ENCODE measurements at places on chromosomes 6 and 20.

DNA sequence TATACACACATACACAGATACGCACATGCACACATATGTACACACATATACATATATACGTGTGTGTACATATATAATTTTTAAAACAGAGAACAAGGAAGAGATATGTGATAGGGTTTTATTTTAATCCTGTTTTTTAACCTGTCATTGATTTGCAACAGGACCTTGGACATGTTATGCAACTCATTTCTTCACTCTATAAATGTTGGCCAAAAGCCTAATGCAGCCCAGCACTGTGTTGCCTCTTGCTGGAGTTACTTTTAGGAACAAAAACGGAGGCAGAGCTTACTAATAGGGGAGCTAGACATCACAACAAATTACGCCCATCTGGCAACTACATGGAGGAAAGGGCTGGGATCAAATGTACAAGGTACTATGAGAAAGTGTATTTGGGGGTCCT is 179.9 kb upstream of the TAB2 start:
- DNase-seq: no peak

GRCh38 chr20:61763740-61764400 is 301.8 kb downstream of the TAF4 start:
- no peak for DNase-seq

GRCh38 chr6:133193396-133193795 is 47.8 kb upstream of the EYA4 start:
- no peak for DNase-seq

GRCh38 chr20:47988676-47989075 is 203.4 kb upstream of the SULF2 start:
- DNase-seq: no peak

DNA sequence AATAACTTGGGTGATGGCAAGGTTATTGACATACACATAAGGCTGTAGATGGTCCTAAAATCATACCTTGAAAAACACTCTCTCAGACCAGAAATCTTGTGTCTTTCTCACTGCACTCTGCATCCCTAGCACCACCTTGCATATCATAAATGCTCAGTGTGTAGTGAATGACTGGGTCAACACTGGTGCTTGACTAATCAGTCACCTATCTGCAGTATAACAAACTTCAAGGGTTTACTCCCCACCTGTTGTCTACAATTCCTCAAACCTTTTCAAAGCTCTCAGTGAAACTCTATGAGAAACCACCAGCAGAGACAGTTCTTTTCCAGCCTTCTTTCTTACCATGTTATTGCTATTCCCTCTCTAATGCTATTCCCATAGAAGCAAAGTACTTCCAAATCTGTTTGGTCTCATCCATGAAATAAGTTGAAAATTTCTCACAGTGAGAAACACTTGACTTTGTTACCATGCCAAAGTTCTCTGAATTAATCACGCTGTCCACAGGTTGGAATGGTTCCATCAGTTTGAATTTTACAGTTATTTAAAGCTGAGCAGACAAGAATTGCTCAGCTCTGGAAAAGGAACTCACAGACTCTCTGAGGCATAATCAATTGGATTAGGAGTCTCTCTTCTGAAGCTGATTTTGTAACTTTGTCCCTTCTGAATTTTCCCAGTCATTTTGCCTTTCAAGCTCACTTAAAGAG is 104.8 kb upstream of the EYA4 start:
- DNase-seq: no peak

DNA sequence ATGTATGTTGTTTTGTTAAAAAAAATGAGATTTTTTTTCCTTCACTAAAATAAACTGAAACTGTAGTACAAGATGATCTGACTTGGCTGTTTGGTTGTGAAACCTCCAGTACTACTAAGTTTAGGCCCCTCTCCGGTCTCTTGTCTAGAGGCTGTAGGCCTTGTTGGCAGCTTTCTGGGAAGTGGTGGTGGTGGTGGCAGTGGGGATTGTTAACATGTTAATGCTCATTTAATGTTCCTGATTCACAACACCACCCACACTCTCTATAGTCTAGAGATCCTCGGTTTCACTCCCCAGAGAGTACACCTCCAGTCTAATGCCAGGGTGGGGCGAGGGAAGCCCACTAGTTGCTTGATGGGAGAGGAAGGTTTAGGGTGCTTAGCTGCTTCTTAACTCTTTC is 24.1 kb downstream of the STK4 start:
- DNase-seq: no peak

- no peak for DNase-seq
Measured at GRCh38 chr6:89298680-89299465, 16.2 kb downstream of the GABRR2 start.

DNA sequence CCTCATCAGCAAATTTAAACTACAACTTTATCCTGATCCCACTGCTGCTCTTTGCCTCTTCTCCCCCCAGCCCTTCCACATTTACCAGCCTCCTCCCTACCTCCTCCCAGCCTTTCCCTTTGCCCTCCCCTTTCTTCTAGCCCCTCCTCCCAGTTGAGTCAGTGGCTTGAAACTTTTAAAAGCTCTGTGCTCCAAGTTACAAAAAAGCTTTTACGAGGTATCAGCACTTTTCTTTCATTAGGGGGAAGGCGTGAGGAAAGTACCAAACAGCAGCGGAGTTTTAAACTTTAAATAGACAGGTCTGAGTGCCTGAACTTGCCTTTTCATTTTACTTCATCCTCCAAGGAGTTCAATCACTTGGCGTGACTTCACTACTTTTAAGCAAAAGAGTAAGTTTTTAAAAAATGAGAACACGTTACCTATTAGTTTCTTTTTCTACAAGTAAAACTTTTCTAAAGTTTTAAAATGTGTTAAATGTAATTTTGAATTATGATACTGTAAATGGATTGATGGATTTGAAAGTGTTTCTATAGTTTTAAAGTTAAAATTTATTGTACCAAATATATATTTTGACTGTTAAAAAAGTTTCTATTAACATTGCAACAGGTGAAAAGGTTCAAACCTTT is at the start of gene GJA1:
Gene GJA1, plus strand, starts transcription at position 203 of the 626 bp plus-strand sequence. CDS start 11,202 bp downstream, outside the sequence.
- DNase-seq: no peak

DNA sequence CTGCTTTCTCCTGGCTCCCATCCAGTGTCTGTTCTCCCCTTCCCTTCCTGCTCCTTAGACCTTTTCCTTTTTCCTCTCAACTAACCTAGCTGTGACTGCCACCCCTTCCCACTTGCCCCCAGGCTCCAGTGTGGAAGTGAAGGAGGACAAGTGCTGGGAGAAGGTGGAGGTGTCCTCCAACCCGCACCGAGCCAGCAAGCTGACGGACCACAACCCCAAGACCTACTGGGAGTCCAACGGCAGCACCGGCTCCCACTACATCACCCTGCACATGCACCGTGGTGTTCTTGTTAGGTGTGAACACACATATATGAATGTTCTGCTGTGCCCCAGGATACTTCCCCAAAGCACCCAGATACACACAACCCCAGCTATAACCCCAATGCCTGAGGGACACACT is 18.5 kb downstream of the CUL9 start:
- no peak for DNase-seq

- DNase-seq: no peak
Measured at GRCh38 chr6:138291036-138291848, 73.0 kb upstream of the PBOV1 start.

DNA sequence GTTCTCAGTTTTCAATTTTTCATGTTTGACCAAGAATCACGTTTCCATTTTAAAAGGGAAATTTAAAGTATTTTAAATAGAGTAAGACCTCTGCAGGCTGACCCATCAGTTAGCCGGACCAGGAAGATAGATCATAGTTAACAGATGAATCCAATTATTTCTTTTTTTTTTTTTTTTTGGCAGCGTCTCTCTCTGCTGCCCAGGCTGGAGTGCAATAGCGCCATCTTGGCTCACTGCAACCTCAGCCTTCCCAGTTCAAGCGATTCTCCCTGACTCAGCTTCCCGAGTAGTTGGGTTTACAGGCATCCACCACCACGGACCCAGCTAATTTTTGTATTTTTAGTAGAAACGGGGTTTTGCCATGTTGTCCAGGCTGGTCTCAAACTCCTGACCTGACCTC is 256.7 kb upstream of the CNR1 start:
- DNase-seq: no peak
